ENCODE measurements at places on chromosomes 13 and 19. TPM values are rescaled to one million over a fixed set of nuclear protein-coding genes. Genes with fewer than 3 reads are reported as not detected.

GRCh38 chr19:51689751-51690453, 3.2 kb upstream of the SPACA6 start:
- DNase-seq: no peak

DNA sequence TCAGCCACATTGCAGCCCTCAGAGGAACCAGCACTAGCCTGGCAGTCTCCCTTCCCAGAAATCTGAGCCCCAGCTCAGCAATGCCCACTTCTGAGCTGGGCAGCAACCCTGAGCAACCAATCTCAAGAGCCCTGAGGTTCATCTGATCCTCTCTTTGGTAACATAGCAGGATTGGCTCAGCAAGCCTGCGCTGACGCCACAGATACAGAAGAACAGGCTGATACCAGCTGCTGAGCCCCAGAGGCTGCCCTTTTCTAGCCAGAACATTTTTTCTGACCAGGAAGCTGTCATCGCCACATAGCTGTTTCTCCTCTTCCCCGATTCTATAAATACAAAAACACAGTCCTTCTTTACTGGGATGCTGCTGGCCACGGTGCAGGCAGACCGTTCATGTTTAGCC, 59.8 kb downstream of the TRPM4 start:
- DNase-seq: no peak

DNA sequence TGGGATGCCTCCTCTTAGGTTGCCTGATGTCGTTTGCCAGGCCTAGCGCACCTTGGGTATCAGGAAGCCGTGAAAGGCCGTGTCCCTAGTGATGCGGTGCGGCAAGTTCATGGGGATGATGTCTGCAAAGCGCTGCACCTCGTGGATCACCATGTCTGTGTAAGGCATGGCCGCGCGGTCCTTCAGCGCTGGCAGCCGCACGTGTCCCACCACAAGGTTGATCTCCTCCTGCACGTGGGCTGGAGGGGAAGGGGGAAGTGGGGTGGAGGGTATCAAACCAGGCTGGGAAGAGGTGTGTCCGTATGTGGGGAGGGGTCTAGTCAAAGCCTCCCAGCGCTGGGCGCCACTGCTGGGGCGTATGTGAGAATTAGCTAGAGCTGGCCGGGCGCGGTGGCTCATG, 23.2 kb downstream of the EGLN2 start:
- DNase-seq: peak; percentile 55

DNA sequence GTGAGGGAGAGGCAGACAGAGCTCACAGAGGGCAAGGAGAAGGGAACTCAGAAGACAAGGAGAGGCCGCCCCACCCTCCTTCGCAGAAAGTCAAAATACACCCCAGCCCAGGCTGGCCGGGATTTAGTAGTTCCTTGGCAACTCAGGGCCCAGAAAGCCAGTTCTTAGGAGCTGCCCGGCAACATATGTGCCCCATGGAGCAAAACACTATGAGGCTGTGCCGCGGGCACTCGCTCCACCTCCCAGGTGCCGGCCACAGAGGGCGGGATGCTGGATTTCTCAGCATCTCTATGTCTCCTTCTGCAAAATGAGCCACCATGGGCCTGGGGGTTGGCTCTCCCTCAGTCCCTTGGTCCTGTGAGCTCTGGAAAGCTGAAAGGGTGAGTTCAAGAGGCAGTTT, 93.8 kb upstream of the CACNA1A start:
- no peak for DNase-seq

- no peak for DNase-seq
Observed at GRCh38 chr19:44642377-44642776, 1.3 kb upstream of the PVR start.

DNA sequence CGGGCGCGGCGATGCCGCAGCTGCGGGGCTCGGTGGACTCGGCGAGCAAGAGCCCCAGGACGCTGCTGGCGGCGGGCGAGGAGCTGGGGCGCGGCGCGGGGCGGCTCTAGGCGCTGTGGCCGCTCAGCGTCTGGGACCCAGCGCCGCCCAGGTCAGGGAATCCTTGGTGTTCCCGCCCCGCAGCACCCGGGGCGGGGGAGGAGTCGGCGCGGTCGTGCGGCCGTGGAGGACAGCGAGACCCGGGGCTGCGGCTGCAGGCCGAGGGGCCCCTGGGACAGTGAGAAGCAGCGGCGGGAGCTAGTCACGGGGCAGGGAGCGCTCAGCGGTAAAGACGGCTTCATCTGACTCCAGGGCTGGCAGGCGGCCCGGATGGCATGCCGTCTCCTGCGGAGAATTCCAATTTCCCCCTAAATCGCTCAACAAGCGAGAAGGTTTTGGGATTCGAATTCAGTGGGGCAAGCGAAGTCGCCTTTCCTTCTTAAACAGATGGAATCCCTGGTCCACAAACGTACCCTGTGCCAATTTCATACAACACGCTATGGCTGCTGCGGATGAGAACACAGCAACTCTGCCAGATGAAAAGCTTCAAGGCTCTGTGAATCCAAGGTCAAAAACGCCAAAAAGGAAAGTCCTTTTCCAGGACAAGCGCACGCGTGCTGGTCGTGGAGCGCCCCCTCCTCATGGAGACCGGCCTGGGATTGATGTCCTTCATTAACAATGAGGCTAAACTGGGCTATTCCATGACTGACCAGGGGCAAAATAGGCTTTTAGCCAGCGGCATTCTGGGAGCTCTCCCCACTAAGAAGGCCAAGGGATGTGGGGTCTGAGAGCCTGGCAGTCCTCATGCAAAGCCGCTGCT, 4.2 kb upstream of the ZSCAN4 start:
- DNase-seq: no peak

DNA sequence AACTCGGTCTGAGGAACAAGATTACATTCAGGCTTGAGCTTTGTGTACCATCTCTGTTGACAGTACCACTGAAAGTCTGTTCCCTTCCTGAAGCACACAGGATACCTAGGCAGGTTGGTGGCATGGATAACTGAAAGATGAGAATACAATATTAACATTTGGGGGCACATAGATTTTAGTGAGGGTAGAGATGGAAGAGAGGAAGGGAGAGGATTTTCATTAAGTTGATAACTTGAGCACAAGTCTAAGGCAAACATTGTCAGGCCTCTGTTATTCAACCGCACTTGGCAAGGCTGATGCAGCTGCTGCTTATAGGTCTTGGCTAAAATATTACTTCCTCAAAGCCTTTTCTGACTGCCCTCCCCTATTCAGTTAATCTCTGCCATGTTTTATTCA, 10.9 kb downstream of the MIR17HG start:
- DNase-seq: no peak

DNA sequence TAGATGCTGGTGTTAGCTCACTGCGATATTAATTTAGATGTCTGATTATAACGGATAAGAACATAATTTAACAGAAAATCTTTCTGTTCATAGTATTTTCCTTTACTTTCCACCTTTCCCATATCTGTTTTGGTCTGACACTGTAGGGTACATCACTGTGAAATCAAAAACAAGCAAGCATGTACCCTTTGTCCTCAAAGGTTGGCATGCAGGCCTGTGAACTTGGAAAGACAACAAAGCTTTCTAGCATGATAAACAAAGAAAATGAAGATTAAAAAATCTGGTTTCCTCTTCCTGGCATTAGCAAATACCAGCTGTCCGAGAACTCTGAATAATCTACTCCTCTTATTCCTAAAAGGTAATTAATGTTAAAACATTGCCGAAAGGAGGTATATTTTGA, 31.6 kb downstream of the THSD1 start:
- no peak for DNase-seq

DNA sequence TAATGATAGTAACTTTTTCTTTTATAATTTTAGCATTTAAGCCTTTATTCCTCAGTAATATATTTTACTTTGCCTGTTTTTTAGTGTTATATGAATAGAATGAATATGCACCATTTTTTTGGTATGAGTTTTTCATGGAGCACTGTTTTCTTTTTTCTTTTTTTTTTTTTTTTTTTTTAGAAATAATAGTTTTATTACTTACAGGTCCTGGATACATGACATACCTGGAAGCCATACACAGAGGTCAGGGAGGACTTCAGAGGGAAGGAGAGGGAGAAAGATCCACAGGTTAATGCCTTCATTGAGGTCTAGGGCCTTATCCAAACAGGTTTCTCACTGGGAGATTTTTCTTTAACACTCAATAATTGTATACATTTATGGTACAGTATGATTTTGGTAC, 26.4 kb downstream of the KCTD4 start:
- DNase-seq: no peak

DNA sequence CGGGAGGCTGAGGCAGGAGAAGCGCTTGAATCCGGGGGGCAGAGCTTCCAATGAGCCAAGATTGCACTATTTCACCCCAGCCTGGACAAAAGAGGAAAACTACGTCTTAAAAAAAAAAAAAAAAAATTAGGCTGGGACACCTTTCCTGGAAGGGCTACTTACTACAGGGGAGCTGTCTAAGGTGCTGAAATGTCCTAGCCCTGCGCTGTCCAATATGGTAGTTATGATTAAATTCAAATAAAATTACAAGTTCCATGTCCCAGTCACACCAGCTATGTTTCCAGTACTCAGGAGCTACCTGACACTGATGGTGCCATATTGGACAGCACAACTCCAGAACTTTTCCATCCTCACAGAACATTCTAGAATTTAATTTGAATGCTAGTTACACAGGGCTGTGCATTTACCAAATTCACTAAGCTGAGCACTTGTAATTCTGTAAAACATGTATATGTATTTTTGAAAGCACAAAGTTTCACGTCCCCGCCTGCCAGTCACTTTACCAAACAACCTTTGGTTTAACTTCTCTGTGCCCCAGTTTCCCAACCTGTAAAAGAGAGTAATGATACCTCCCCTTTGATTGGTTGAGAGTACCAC, 9.2 kb upstream of the ZSCAN22 start:
- DNase-seq: no peak

DNA sequence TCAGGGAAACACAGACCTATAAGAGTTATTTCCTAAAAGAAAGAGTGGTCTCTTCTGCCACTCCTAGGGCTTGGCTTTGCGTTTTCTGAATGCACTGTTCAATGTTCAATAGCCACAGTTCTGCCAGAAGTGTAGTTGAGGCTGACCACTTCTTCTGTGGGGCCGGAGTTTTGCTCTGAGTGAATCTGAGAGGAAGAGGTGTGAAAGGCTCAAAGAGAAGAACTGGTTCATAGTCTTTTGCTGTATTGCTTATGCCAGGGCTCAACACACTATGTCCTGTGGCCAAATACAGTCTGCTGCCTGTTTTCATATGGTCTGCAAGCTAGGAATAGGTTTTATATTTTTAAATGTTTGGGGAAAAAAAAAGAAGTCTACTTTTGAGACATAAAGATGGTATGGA, 128.2 kb downstream of the STOML3 start:
- DNase-seq: no peak

GRCh38 chr19:11192957-11193939, 4.1 kb downstream of the KANK2 start:
- no peak for DNase-seq

- no peak for DNase-seq
Observed at GRCh38 chr13:80572308-80572922, 231.5 kb upstream of the SPRY2 start.

GRCh38 chr19:2552859-2553258, 76.9 kb downstream of the GADD45B start:
- no peak for DNase-seq

DNA sequence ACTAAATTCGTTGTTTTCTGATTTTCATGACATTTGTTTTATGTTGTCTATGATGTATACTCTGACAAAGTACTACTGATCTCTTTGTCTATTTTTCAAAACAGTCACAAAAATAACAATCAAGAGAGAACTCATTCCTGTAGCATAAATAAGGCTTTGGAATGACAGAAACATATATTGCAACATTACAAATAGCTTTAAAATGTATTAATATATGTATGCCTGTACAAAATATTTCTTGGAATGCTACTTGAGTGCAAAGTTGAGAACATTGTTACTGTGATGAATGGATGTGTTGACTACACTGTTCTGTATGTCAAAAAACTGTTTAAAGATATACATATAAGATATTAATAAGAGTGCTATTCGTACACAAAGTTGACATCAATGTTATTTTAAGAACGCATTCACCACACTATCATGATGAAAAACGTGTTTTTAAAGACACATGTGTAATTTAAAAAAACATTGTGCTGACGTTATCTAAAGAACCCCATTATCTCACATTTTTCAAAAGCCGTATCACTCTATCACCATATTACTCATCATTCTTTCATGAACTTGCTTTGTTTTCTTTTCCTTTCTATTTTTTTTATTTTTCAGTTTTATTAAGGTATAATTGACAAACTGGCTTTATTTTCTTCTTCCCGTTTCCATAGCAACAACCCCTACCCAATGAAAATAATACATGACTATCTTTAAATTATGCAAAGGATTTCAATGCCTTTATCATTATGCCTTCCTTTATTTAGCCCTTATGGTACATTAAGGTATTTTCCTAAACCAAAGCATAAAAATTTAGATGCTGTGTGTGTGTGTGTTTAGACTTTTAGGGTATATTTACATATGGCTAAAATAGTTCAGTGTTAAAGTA, 918.8 kb downstream of the SLITRK1 start:
- DNase-seq: no peak

GRCh38 chr13:31908696-31909411, 122.7 kb upstream of the FRY start:
- DNase-seq: no peak

GRCh38 chr13:30126903-30127428, 180.4 kb downstream of the KATNAL1 start:
- DNase-seq: peak; percentile 41

DNA sequence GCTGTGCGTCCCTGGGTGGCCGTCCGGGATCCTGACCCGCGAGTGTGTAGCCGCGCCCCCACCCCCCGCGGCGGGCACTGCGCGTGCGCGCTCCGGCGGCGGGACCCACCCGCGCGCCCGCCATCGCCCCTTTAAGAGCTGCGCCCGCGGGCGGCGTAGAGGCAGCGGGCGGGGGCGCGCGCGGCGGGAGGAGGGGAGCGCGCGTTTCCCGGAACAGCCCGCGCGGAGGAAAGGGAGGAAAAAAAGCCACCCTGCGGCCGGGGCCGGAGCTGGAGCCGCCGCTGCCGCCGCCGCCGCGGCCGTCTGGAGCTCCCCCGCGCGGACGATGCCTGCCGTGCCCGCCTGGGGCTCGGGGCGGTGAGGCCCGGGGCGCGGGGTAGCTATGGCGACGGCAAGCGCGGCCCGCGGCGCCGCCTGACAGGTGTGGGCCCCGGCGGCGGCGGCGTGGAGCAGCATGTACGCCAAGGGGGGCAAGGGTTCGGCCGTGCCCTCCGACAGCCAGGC, at the start of gene SSBP4:
Gene SSBP4 (plus strand): TSS at position 204 of the 504 bp plus-strand sequence. CDS start 251 bp downstream, at position 455.
- peak; percentile 92 for DNase-seq

- no peak for DNase-seq
Observed at GRCh38 chr13:37599519-37599918, 951 bp upstream of the POSTN start.

GRCh38 chr13:53445686-53446085, 417.1 kb downstream of the OLFM4 start:
- DNase-seq: no peak

UBE2L5 gene
- total RNA-seq: 0.26 TPM

LRRC4B gene
- total RNA-seq: 1.6 TPM

F10 gene
- 6.6 TPM for total RNA-seq

ACOD1 gene
- total RNA-seq: not detected

GPR18 gene
- total RNA-seq: not detected

TMC4 gene
- 1.6 TPM for total RNA-seq

ZNF776 gene
- total RNA-seq: 11.5 TPM

ACP5 gene
- 35.0 TPM for total RNA-seq

ZNF415 gene
- total RNA-seq: 12.7 TPM
